ENCODE measurements at places on chromosomes 7 and 10.

- DNase-seq, result no peak
Observed at GRCh38 chr10:29689001-29689400, 54.2 kb upstream of the SVIL start.

DNA sequence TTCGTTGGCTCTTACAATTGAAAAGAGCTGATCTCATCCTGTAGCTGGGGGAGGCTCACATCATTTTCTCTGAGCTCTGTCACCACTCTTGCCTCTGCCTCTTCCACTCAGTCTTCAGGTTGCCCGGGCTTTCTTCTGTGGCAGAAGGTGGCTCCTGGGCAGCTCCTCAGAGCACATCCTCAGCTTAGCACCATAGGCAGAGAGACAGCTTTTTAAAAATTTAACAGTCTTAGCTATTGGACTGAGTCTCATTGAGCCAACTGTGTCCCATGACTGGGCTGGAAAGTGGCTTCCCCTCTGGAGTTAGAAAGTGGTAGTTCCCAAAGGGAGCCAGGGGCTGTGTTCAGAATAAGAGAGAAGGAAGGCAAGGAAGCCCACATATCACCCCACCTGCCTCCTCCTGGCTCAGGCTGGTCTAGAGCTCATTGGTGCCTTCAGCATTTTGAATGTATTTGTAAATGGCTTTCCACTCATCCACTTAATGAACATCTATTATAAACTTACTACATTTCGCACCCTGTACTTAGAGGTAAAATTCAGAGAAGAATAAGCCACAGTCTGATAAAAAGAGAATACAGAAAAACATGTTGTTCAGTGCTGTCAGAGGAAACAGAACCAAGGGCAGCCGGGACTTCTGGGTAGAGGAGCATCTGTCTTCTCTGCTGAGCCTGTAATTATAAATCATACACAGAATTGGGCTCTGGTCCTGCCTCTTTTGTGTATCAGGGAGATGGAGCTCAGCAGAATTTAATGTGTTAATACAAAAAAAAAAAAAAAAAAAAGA is 119.3 kb downstream of the WDFY4 start:
- DNase-seq, result no peak

DNA sequence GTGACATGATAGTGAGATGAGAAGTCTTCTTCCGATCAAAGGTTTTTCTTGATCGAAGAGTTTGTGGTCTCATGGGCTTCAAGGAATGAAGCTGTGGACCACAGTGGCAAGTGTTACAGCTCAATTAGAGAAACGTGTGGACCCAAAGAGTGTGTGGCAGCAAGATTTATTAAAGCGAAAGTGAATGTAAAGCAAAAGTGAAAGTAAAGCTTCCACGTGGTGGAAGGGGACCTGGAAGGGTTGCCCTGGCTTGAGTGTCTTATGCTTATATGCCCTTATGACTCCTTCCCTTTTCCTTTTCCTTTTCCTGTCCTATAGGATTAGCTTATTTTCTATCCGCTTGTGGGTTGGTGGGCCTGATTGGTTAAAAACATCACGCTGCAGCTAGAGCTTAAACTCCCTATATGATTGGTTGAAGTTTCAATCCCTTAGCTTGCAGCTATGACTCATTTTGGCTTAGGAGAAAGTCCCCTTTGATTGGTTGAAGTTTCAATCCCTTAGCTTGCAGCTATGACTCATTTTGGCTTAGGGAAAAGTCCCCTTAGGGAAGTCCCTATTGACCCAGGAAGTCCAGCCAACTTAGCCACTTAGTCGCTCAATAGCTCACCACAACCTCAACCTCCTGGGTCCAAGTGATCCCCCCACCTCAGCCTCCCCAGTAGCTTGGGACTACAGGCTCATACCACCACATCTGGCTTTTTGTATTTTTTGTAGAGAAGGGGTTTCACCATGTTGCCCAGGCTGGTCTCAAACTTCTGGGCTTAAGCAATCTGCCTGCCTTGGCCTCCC is 34.7 kb downstream of the MRPS24 start:
- DNase-seq, result no peak

GRCh38 chr7:16667355-16667754 is 21.4 kb downstream of the BZW2 start:
- no peak for DNase-seq

DNA sequence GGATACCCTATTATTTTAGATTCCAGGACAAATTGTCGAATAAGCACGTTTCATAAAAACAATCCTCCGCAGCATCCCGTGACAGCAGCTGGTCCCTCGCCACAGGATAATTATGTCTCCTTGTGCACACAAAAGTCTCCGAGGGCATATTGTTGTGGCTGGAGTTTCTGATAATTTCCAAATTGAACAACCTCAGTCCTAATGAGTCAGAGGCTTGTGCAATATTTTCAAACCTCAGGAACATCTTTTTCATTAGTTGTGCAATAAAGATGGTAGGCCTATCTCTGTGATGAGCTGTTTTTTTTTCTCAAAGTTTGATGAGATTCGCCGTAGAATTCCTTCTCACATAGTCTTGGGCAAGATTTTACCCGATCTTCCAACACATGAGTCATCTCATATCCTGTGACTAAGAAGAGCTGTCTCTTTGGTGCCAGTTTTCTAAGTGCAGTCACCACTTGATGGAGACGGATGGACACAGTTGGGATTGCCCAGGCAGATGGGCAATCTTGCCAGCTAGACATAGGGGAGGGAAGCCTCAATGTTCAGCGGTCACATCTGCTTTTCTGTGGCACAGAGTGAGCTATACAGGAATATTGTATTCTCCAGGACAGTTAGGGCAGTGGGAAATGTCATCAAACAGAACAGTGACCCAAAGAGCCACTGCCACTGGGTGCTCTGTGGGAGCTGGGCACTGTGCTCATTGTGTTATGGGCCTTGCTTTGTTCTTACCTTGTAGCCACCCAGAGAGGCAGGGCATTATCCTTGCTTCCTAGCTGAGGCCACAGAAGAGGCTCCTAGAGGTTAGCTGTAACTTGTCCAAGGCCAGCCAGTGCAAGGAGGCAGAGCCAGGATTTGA is 7.8 kb downstream of the HTRA1 start:
- no peak for DNase-seq

- DNase-seq, result no peak
Observed at GRCh38 chr10:67804395-67804678, 33.7 kb downstream of the DNAJC12 start.

DNA sequence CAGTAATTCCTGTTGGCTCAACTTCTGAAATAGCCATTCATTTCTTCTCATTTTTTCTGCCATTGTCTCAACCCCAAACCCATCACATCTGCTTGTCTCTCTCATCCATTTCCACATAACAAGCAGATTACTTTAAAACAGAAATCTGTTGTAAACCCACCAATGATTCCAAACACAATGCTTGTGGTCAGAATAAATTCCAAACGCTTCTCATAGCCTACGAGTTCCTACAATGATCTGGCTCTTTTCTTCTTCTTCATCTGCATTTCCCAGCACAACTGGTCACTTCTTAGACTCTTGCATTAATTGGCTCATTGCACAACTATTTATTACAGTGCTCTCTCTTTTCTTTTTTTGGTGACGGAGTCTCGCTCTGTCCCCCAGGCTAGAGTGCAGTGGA is 364.1 kb downstream of the GATA3 start:
- DNase-seq, result no peak

DNA sequence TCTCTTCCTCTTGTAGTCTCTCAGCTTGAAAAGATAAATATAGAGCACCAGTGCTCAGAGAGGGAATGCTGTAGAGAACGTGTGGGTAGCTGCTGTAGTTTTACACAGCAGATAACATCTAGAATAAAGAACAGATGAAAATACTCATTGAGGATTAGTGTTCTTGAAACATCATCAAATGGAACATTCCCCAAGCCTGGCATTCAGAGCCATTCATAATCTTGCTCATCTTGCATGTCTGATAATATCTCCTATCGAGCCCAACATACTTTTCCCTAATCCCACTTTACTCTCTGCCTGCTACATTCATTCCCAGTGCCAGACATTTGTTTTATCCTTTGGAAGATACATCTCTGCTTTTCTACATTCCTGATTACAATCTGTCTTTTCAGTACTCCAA is 35.2 kb downstream of the MCU start:
- no peak for DNase-seq

- no peak for DNase-seq
Observed at GRCh38 chr10:98405422-98405821, 9.6 kb downstream of the PYROXD2 start.

DNA sequence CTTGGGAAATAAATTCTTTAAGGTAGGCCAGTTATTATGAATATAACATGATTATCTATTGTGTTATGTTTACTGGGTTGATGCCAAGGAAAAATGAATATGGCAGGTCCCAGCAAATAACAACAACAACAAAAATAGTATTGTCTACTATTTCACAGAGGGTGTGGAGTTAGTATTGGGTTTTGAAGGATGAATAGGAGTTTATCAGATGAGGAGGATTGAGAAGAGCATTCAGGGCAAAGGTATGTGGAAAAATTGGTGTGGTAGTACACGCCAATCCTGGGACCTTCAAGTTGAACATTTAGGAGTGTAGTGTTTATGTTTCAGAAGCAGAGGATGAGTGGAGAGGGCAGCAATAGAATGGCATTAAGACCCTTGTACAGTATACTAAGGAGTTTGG is 671.9 kb downstream of the AUTS2 start:
- DNase-seq, result no peak

DNA sequence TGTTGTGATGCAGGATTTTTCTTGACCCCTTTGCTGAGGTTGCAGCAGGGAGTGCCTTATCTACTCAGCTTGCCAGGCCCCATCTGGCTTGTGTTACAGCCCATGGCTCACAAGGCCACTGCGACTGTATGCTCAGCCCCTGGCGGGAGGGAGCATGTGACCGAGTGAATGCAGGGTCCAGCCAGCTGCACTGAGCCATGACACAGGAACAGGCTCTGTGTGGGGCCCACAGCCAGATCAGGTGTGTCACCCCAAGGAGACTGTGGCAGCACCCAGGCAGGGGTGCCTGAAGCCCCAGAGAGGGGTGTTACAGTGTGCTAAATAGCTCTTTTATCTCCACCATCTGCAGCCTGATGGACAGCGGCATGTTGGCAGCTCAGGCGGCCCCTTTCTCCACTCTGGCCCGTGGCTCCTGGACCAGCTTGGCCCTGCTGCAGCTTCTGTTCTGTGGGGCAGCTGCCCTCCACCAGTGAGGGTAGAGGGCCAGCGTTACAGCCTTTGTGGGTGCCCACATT is 2.6 kb upstream of the PCBD1 start:
- DNase-seq, result no peak

DNA sequence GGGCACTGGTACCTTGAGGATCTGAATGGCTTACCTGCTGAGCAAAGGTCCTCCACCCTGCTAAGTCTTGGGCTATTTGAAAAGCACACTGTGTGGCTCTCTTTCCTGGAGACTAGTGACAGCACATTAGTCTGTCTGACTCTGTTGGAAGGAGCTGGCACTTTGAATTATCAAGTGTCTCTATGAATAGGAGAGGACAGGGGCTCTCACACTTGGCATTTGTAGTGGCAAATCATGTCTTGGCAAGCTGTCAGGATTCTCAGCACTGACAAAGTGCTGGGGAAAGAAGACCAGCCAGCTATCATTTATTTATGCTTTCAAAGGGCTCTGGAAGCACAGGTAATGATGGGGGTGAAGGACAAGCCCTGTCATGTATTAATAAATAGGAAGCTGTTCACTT is 62.8 kb downstream of the MTPN start:
- no peak for DNase-seq

GRCh38 chr10:21296575-21297355 is 228.7 kb downstream of the SKIDA1 start:
- no peak for DNase-seq

DNA sequence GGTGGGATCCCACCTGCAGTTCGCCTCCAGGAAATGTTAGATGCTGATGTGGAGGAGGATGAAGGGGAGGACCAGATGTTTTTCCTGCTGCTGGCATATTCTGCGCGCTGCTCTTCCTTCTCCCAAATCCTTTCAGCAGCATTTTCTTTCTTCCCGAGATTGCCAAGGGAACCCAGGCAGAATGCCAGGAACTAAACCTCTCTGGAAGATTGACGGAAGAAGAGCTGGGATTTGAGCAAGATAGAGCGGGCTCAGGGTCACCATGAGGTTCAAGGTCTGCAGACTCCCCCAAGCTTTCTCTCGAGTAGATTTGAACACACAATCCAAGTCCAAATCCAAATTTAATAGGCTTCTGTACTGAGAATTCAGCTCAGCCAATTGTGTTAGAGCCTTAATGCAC is 345.2 kb upstream of the C7orf33 start:
- DNase-seq, result no peak

DNA sequence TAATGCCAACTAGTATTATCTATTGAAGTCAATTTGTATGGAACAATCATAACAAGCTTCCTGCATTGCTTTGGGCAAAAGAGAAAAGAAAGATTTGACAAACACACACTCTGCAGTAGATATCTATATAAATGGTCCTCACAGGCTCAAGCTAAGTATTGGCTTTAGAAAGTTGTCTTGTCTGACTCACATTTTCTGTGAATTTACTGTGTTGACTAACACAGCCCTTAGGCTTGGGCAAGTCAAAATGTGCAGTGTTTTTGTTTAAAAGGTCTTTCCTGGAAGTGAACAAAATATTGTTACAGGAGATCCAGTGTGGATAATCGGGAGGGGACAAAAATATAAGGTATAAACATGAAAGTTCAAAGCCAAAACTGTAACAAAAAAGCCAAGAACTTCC is 194.4 kb downstream of the RELN start:
- DNase-seq, result no peak

DNA sequence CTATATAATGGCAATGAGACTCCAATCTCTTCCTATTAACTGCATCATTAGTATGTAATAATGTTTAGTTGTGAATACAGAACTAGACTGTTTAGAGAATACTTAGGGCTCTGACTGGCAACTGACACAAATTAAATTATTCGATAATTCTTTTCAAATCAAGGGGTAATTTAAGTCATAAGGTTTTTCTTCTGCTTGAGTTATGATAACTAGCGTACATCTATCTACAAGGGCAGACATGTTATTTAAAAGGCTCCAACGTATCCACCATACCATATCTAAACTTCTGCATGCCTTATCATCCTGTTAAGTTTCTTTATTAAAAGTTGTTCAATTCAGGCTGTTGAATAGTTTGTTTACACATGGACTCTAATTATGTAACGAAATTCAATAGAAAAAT is 11.2 kb downstream of the SEMA3C start:
- no peak for DNase-seq

GRCh38 chr7:28192786-28193585 is 12.4 kb upstream of the JAZF1 start:
- DNase-seq, result no peak

- no peak for DNase-seq
Observed at GRCh38 chr7:4069268-4070095, 612.6 kb upstream of the FOXK1 start.

Measured in activated T-helper 1 cell treated with Interleukin-2 at 50 U/mL for 16 hours (primary cell).